ENCODE measurements at places on chromosomes 2 and 18. TPM values are rescaled to one million over a fixed set of nuclear protein-coding genes. Genes with fewer than 3 reads are reported as not detected.
A peak's percentile ranks its signal among the peaks of the same experiment; 100 is the strongest.

DNA sequence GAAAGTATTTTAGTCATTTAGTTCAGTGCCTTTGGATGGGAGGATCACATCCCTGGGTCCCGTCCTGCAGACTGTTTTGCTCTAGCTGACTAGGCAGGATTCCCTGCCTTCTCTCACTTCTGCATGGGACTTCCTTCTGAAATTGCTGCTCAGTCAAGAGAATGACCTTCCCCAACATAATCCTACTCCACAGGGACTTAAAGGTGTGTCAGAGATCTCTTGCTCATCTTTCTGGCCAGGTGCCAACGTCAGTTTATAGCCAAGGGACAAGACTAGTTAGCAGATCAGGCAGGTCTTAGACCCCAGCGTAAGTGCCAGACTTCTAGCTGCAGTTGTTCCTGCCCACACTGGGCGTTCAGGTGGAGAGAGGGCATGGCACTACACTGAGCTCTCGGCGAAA is 9.5 kb upstream of the IL1B start:
- DNase-seq, result no peak

RGPD4 gene
- 0.14 TPM for total RNA-seq

DNA sequence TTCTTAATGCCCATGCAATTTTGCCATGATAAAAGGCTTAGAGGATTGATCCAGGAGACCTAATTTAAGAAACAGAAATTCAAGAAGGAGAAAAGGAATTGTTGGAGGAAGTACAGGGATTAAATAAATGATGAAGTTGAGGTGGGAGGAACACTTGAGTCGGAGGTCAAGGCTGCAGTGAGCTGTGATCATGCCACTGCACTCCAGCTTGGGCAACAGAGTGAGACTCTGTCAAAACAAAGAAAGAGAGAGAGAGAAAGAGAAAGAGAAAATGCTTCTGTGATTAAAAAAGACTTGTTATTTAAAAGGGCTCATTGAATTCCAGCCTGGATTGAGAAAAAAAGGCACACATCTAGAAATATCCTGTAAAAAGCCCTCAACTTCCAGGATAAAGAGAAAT is 123.2 kb downstream of the B3GNT2 start:
- no peak for DNase-seq

KATNAL2 gene
- total RNA-seq, result 1.1 TPM

FZD7 gene
- total RNA-seq, result 0.58 TPM

EXOC6B gene
- total RNA-seq, result 7.0 TPM

- no peak for DNase-seq
These were observed 436.5 kb downstream of the RND3 start for GRCh38 chr2:150051004-150051403.

- peak; percentile 43 for DNase-seq
These were observed 12.2 kb downstream of the DGUOK start for GRCh38 chr2:73938718-73939352.

DNA sequence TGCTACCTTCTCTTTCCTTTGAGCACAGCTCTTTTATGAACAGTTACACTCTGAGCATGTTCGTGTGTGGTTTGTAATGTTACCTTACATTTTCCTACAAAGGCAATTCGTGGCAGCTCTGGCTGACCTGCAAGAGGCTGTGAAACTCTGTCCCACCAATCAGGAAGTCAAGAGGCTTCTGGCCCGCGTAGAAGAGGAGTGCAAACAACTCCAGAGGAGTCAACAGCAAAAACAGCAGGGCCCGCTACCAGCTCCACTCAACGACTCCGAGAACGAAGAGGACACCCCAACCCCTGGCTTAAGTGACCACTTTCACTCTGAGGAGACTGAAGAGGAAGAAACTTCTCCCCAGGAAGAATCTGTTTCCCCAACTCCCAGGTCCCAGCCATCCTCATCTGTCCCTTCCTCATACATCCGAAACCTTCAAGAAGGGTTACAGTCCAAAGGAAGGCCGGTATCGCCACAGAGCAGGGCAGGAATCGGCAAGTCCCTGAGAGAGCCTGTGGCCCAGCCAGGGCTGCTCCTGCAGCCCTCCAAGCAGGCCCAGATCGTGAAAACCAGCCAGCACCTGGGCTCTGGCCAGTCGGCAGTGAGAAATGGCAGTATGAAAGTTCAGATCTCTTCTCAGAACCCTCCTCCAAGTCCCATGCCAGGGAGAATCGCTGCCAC is 56.9 kb downstream of the WDSUB1 start:
- no peak for DNase-seq

LGALSL gene
- 2.2 TPM for total RNA-seq

DNA sequence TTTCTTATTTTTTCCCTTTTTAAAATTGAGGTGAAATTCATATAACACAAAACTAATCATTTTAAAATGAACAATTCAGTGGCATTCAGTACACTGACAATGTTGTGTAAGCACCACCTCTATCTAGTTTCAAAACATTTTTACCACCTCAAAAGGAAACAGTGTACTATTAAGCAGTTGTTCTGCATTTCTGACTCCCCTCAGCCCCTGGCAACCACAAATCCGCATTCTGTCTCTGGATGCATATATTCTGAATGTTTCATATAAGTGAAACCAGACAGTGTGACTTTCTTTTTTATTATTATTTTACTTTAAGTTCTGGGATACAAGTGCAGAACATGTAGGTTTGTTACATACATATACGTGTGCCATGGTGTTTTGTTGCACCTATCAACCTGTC is 19.2 kb upstream of the TANK start:
- DNase-seq, result peak; percentile 71

TMEM178A gene
- total RNA-seq, result 0.21 TPM

LOXHD1 gene
- total RNA-seq, result 0.05 TPM

PRR30 gene
- total RNA-seq, result not detected

RIT2 gene
- total RNA-seq, result not detected

DNA sequence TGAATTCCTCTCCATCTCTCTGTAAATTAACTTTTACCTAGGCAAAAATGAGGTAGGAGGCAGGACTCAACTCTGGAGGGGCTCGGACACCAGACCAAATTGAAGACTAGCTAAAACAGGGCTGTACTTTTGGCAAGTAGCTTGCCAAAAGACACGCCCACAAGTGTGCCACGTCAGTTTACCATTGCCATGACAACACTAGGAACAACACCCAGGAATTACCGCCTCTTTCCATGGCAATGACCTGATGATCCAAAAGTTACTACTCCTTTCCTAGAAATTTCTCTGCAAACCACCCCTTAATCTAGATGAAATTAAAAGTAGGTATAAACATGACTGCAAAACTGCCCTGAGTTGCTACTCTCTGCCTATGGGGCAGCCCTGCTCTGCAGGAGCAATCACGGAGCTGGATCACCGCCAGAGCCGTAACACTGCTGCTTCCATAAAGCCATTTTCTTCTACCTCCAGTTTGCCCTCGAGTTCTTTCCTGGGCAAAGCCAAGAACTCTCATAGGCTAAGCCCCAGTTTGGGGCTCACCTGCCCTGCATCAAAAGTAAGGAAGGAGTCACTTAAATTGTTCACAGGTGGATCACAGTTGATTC is 66.0 kb upstream of the FAM136A start:
- no peak for DNase-seq

DNA sequence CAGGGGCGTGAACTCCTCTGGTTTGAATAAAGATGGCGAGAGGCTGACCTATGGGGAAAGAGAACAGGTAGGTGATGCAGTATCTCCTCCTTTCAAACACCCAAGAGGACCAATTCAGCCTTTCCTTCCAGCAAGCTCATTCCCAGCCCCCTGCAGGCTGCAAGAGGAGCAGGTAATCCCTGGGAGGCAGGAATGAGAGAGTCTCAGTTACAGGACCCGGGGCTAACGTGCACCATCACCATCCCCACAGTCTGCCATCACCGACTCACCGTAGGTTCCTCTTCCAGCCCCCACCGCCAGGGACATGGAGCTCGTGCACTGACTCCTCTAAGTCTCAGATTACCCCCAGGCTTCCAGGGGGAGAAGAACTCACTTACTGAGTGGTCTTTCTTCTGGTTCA is 26.7 kb downstream of the XDH start:
- DNase-seq, result no peak

NT5C1B gene
- total RNA-seq, result not detected

DNA sequence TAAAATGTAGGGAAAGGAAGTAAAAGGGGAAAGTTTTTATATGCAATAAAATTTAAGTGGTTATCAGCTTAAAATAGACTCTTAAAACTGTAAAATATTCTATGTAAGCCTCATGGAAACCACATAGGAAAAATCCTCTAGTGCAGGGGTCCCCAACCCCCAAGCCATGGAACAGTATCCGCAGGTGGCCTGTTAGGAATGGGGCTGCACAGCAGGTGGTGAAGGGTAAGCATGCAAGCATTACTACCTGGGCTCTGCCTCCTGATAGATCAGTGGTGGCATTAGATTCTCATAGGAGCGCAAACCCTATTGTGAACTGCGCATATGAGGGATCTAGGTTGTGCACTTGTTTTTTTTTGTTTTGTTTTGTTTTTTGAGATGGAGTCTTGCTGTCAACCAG is 1409.3 kb upstream of the CDH2 start:
- DNase-seq, result no peak

DNA sequence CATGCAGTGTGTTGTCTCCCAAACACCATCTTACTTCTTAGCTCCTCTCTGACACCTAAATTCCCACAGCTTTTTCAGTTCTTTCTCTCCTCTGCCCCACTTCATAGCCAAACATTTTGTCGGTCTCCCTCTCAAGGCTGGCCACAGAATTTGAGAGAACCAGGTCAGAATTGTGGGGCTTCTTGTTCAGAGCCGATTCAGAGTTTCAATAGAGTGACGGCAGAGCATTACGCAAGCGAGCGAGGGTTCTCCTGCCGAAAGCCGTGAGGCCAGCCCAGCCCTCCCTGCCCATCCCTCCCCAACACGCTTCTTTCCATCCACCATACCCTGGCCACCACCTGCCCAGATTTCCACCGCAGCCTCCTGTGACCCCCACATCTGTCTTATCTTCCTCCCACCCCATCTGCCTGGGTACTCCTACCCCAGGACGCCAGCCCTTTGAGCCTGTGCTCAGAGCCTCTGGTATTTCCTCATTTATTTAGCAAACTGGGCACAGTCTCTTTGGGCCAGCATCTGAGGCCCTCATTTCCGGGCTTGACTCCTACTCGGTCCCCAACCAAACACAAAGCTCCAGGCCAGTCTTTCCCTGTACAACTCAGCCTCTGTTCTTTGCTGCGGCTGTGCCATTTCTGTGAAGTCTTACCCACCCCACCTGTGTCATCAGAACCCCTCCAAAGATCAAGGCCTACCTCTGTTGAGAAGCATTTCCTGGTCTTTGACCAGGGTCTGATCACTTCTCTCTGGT is 70.0 kb upstream of the MAP4K4 start:
- no peak for DNase-seq

TYMS gene
- total RNA-seq, result 331 TPM

EIF2B4 gene
- 39.2 TPM for total RNA-seq

Measured in activated CD4-positive, alpha-beta T cell treated with anti-CD3 and anti-CD28 coated beads for 36 hours (primary cell).